Stimulated activated CD8-positive, alpha-beta memory T cell treated with anti-CD3 and anti-CD28 coated beads, Interleukin-2, amount 100 ng/mL, for 48 hours (primary cell): ENCODE measurements at places on chromosomes 11 and 22.
A peak's percentile ranks its signal among the peaks of the same experiment; 100 is the strongest.

DNA sequence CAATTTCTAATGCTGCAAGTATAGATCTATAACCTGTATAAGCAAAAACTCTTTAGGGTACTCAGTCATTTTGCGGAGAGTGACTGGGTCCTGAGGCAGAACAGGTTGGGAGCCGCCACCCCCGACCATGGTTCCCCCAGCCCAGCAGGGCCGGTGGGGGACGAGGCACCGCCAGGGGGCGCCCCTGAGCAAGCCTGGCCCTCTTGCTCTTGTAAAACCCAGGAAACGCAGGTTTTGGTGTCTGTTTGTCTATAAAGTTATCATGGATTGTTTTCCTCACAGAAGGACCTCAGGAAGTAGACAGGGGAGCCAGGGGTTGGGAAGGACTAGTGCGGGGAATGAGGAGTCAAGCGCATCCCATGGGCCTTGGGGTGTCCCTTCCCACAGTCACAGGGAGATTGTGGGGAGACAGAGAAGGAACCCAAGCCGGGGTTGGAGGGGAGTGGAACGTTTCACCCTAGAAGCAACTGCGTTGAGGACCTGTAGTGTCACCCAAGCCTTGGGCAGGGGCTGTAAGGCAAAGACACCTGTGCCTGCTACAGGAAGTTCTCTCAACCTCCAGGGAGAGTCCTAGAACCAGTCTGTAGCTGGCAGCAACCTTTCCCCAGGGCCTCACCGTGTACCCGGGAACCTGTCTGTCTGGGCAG, 26.4 kb downstream of the KCTD17 start:
- peak; percentile 87 for DNase-seq

- no peak for DNase-seq
Measured at GRCh38 chr11:102560555-102561011, 30.0 kb upstream of the MMP7 start.

GRCh38 chr11:126279191-126279590, 3.7 kb upstream of the TIRAP start:
- DNase-seq = no peak

DNA sequence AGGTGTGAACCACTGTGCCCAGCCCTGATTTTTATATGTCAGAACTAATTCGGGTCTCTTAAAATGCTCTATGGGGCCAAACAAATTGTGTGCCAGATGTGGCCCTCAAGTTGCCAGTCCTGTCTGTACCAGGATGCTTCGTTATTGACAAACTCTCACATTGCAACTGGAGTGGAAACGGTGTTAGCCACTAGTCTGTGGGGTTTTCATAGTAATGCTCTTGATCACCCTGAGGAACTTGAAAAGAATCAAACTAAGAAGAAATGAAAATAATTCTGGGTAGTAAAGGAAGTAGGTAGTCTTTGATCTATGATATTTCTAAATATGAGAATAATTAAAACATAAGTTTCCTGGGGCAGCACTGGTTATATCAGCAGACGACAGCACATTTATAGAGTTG, 67.3 kb upstream of the ADSL start:
- no peak for DNase-seq

DNA sequence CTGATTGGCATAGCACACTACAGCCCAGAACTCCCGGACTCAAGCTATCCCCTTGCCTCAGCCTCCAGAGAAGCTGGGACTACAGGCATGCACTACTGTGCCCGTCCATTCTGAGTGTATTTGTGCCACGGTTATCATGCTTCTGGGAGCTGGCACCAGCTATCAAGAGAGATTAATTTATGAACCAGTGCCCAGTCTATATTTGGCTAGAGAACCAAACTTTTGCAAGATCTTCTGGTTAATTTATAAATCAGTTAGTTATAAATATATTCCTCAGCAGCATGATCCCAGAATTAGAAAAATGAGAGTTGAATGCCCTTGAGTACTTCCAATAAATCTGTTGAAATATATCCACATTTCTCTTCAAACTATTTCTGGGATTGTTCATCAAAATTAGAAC, 67.5 kb upstream of the OR5AN1 start:
- no peak for DNase-seq

GRCh38 chr11:17528181-17528691, 16.0 kb downstream of the USH1C start:
- peak; percentile 27 for DNase-seq

- no peak for DNase-seq
Measured at GRCh38 chr22:46851311-46851710, 88.9 kb downstream of the TBC1D22A start.

GRCh38 chr11:60077216-60077817, 11.1 kb upstream of the MS4A2 start:
- DNase-seq = no peak

GRCh38 chr11:3022300-3022967, 30.3 kb upstream of the NAP1L4 start:
- DNase-seq = no peak

DNA sequence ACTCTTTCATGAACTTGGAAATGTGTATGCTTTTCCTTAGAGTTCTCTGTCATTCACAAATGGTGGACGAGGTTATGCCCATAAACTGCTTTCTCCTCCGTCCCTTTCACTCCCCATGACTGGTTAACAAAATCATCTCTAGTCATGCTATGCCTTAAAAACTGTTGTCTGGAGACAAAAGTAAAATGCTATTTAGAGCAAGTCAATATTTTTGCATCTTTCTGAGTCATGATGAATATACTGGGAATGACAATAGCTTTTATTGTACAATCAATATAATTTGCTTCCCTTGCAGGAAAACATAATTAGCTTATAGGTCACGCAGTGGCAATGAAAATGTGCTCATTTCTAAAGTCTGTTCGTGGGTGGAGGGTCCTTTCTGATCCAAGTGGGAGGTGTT, 216.7 kb upstream of the SORL1-AS1 start:
- no peak for DNase-seq

- DNase-seq = no peak
Measured at GRCh38 chr11:77126156-77126775, 1.8 kb upstream of the MYO7A start.

DNA sequence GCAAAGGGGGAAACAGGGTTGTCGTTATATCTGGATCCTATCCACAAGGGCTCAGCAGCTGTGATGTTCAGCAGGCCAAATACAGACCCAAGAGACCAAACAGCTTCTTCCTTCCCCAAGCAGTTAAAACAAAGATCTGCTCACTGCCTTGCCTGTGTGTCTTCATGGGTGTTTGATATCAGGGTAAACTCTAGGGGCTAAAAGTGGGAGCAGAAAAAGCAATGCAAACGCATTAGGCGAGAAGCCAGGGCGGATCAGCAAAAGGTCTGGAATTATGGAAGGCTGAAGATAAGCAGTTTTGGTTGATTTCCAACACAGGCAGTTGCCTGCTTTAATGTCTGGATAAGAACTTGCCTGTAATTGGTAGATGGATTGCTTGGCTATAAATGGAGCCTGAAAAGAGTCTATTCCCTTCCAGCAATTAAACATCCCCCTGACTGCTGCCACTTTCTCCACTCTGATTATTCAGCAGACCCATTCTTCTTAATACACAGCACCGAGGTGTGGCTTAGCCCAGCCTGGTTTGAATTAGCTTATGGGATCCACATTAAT, 126.3 kb downstream of the COMMD9 start:
- DNase-seq = no peak

DNA sequence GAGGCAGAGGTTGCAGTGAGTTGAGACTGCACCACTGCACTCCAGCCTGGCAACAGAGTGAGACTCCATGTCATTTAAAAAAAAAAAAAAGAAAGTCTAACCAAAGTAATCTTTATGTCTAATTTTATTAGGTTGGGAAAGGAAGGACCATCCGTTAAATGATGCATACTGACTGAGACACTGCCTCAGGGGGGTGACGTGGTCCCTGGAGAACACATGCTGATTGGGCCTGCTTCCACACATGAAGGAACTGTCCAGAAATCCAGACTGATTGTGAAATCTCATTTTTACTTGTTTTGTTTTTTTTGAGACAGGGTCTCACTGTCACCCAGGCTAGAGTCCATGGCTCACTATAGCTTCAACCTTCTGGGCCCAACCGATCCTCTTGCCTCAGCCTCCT, 5.5 kb downstream of the SF3A1 start:
- no peak for DNase-seq

GRCh38 chr11:30326906-30327305, 4.0 kb downstream of the ARL14EP start:
- no peak for DNase-seq

GRCh38 chr22:48659404-48659996, 1168.2 kb downstream of the BRD1 start:
- DNase-seq = no peak

- DNase-seq = no peak
Measured at GRCh38 chr11:33557201-33557600, 143.4 kb downstream of the C11orf91 start.

- no peak for DNase-seq
Measured at GRCh38 chr11:118618115-118618990, 10.9 kb downstream of the PHLDB1 start.

DNA sequence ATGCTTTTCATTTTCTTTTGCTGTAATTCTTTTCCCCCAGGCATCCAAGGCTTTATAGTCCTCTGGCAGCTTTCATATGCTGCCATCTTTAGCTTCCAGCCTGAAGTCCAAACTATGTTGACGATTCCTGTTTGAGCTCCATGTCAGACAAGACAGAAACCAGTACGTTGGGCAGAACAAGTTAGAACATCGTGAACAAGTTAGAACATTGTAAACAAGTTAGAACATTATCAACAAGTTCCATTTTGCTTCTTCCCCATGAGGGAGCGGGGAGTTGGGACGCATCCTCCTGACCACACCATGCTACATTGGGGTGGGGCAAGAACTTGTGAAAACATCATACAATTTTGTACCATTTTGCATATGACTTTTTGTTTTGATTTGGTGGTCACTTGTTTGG, 23.9 kb downstream of the GLB1L2 start:
- no peak for DNase-seq

- DNase-seq = no peak
Measured at GRCh38 chr11:45895553-45896259, 10.3 kb downstream of the MAPK8IP1 start.

DNA sequence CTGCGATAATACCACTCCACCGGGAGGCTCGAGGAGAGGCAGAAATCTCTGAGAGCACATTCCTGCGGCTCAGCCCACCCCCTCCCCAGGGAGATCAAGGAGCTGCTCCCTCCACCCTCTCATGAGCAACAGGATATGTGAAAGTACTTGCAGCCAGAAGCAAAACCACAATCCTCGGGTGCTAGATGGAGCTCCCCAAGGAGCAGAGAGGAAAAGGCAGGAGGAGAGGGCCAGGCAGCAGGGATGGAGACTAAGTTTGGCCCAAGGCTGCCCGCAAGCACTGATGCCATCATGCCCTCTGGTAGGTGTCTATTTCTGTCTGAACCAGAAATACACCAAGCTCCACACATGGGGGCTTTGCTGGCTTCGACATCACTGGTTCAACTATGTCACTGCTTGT, 22.3 kb downstream of the VPS37C start:
- no peak for DNase-seq
